Fibroblast of skin of right biceps (primary cell): ENCODE measurements at places on chromosomes 2 and 18.

- no peak for DNase-seq
Measured at GRCh38 chr2:237490009-237490711, 3.1 kb downstream of the MLPH start.

DNA sequence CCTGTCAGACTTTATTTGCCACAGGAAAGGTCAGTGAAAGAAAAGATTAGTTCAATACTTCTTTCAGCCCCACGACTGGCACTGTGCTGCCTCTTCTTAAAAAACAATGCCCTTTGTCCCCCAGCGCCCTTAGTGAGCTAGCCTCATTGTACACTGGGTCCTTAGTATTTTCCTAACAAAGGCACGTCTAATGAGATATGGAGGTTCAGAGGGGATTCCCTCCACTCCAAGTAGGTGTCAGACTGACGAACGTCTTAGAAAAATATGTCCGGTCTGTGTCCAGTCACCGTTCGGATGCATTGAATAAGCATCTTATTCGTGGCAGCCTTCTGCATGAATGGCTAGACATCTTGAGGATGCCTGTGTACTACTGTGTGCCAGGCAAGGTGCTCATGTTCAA lies 1.1 kb downstream of the FECH start:
- no peak for DNase-seq

DNA sequence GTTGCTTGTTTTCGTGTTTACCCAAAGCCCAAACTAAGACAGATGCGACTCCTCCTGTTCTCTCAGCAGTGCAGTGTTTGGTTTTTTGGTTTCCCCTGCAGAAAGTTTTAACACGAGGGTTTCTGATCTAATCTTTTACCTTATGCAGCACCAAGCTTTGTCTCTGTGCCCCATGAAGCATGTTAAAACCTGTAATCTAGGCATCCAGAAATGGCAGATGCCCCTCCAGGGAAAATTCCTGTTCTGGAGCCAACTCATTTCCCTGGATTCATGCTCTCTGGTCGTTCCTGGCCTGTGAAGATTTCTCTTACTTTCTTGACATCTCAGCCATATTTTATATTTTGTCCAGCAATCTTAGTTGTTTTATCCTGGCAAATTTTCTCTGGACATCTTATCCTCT lies 91.5 kb downstream of the LTBP1 start:
- DNase-seq = no peak

GRCh38 chr2:64698177-64698643 lies 44.5 kb upstream of the SERTAD2 start:
- DNase-seq = no peak

DNA sequence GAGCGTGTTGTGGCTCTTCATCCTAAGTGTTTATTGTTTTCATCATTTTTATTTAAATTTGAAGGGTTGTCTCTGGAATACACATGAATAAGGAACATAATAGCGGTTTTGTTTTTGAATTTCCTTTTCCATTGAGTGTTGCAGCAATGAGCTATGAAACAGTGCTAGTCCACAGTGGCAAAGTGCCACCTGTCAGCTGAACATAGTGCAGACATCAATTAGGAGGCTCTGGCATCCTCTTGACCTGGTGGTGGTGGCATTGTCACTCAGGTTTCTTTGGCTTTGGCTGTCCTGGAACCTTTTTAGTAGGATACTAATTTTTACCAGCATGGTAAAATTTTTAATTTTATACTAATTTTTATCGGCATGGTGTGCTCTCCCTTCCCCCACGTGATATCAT lies 63.2 kb downstream of the UGGT1 start:
- no peak for DNase-seq
